ENCODE measurements at places on chromosomes 12 and 14.

DNA sequence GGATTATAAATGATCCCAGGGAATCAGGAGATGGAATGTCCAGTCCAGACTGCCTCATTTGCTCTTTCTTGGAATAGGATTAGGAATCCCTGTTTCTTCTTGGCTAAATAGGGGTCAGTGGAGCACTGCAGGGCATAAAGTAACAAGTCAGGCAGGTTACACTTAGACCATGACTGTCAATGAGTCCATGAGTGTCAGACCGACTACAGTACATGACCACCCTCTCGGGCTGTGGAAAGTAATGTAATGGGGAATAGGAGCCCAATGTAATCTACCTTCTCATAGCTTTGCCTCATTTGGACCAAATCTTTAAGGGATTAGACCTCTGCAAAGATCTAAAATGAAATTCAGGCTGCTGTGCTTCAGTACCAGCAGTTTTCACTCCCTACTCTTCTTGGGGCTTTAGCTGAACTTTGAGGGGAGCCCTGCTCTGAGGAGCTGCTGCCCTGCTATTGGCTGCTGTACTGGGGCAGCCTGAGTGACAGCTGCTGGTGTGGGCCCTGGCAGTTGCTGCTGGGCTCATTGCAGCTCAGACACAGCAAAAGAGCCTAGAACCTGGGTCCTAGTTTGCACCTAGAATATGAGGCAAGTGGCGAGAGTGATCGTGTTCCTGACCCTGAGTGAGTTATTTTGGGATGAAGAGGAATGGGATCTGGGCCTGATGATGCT, 62.2 kb upstream of the OR4E1 start:
- DNase-seq = no peak

DNA sequence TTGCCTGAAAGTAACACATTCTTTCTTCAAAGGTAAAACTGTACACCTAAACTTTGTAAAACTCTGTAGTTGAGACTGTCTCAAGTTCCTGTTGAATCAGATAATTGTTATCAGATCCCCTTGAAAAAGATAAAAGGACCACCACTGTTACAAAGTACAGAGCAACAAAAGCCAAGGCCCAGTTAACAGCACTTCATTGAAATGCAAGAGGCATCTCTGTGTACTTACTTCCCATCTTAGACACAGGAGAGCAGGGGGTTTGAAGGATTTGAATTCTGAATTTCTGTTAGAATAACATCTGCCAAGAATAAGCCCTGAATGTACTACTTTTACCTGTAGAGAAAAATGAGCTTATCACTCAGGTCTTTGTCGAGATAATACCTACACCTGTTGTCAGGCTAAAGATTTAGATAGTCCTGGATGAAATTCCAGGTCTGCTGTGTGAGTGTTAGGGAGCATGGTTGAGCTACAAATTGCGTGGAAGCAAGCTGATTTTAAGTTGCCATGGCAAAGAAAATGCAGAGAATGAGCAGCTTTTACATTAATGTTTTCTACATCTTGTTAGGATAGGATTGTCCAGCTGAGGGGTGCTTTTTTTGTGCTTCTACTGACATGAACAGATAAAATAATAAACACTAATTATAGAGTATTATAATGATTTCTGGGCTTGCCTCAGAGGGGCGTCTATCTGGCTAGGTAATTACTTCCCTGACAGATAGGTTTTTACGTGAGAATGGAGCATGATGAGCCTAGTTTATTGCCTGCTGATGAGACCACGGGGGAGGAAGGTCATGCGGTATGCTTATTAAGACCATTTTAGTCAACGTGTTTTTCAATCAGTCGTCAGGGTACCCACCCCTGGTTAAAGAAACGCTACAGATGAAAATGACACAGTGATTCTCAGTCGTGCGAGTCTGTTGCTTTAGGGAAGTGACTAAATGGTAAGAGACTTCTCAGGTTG, 309.2 kb downstream of the PAWR start:
- DNase-seq = no peak

- no peak for DNase-seq
Measured at GRCh38 chr14:72540836-72541235, 353.1 kb downstream of the DPF3 start.

DNA sequence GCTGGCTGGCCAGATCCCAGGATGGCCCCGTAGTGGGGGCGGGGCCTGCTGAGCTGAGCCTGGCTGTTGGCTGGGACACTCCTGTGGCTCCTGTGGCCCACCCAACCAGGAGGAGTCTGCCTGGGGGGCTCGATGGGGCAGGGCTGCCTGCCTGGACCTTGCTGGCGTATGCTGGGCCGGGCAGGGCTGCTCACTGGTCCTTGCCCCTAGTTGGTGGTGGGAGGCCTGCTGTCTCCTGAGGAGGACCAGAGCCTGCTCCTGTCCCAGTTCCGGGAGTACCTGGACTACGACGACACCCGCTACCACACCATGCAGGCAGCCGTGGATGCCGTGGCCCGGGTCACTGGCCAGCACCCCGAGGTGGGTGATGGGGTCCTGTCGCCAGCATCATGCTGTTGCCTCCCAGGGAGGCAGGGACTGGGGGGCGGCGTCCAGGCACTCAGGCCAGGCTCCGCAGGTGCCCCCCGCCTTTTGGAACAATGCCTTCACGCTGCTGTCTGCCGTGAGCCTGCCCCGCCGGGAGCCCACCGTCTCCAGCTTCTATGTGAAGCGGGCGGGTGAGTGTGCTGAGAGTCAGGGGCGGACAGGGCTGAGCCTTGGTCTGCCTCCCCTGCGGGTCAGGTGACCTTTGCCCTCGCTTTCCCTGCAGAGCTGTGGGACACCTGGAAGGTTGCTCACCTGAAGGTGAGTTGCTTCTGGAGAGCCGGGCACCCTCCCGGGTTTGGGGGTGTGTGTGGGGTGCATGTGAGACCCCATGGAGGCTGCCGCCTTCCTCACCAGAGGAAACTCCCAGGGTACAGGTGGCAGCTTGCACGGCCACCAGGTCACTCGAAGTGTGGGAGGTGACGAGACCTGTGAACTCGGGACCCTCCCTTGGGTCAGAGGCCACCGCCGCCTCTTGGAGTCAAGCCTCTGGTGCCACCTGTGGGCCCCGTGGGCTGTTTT, 3.4 kb downstream of the NOC4L start:
- DNase-seq = no peak

- no peak for DNase-seq
Measured at GRCh38 chr12:62313727-62314380, 53.6 kb downstream of the USP15 start.

GRCh38 chr14:88815980-88816379, 8.5 kb upstream of the TTC8 start:
- DNase-seq = no peak

DNA sequence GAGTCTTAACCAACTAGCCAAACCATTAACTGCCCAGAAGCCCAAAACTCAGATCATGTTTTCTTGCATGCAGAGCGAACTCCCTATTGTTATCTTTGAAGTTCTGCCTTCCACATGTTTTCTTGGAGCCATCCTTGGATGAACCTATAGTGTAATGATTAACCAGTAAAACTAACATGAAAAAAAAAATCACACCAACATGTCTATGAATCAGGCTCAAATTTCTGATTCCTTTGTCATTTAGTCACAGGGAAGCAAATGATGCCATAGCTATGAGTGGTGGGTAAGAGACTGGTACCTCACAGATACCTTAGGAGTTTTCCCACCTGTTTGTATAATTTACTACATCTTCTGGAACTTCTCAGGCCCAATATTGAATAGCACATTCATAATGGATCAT, 70.7 kb downstream of the PTPRO start:
- DNase-seq = no peak

DNA sequence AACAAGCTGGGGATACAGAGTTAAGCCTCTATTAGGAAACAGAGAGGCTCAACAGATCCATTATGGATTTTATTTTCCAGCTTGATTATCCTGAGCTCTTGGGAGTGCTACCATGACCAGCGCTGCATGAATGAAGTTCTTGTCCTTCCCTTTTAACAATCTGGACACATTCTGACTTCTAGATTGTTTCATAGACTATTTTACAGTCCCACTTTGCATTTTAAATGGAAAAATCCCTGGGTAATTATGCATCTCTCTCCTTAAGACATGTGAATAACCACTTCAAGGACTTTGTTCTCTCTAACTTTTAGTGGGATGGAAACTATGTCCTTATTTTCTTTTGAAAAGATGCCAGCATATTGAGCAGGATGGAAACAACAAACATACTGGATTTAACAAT, 2.0 kb downstream of the CCDC198 start:
- DNase-seq = no peak

GRCh38 chr12:130192642-130193345, 30.5 kb downstream of the FZD10 start:
- DNase-seq = peak; percentile 12

DNA sequence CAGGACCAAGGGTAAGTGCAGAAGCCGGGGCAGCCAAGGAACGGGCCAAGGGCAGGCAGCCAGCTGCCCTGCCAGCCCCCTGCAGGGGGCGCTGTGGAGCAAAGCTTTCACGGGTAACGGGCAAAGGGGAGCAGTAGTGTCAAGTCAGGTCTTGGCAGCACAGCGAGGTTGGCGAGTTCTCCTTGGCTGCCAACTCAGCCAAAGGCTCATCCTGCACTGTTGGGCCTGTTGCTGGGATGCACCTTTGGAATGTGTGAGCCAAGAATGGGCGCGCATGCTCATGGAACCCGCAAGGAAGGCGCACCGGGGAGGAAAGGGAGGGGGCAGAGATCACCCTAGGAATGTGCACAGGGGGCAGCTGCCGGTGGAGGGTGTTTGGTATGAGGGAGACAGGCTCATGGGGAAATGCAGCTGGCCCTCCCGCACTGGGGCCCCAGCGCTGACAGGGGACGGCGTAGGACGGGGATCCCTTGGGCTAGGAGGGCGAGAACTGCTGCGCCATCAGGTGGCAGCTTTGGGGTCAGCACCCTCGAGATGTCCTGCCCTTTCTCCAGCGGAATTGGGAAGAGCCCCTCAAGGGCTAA, 138.0 kb downstream of the ASCL4 start:
- DNase-seq = peak; percentile 16

GRCh38 chr14:103206836-103207387, 83.7 kb downstream of the TNFAIP2 start:
- no peak for DNase-seq

- DNase-seq = no peak
Measured at GRCh38 chr12:3580094-3580749, 89.2 kb downstream of the PRMT8 start.

- no peak for DNase-seq
Measured at GRCh38 chr12:64627771-64628170, 17.5 kb downstream of the RASSF3 start.

- peak; percentile 42 for DNase-seq
Measured at GRCh38 chr14:81990312-81990761, 456.7 kb upstream of the SEL1L start.

DNA sequence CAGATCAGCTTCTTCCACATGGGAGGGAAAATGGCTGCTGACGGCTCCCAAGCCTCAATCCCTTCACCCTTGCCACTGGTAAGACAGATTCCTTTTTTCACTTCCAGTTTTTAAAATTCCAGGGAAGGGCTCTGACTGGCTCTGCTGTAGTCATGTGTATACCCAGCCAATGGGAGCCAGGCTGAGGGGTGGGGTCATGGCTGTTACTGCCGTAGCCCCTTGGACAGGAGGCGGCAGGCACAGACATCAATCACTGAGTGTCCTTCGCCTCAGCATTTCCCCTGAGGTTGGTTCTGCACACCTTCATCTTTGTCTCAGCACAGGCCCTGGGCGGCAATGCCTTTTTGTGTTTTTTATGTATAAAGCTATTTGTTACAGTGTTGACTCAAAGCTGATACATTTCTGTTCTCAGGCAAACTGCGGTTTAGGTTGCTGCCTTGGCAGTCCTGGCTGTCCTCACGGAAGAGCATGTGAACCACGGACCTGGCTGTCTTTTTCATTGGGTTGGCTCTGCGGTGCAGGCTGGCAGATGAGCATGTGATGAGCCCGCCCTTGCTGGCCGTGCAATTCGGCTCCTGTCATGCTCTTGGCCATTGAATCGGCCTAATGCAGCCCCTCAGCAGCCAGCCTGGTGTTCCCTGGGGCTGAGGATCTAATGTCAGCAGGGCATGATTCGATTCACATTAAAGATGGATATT, 74.3 kb downstream of the PPM1A start:
- DNase-seq = no peak

DNA sequence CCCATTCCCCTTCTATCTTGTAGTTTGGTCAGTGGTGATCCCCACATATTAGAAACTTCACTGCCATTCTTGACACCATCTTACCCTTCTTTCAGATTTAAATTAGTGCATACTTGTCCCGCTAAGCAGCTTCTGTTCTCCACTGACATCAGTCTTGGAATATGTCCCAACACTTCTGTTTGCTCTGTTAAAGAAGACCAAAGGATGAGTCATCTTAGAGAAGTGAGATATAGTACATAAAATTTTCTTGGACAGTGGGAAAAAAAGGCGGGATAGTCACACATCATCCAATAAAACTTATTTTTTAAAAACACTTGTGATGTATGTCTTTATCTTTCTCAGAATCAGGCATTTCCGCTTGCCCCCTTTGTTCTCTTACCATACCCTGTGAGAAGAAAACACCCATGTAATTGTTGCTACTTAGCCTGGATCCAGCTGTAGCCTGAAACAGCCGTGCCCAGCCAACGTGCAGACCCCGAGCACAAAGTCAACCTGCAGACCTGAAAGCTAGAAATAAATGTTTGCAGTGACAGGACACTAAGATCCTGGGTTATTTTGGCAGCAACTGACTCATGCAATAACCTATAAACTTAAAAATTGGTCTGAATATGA, 100.1 kb upstream of the PDE3A start:
- no peak for DNase-seq

- DNase-seq = no peak
Measured at GRCh38 chr12:54561164-54561563, 11.8 kb downstream of the PDE1B start.

GRCh38 chr12:71392521-71393145, 47.0 kb upstream of the LGR5 start:
- DNase-seq = peak; percentile 78

- DNase-seq = no peak
Measured at GRCh38 chr12:14840616-14841015, 2.7 kb downstream of the ART4 start.

DNA sequence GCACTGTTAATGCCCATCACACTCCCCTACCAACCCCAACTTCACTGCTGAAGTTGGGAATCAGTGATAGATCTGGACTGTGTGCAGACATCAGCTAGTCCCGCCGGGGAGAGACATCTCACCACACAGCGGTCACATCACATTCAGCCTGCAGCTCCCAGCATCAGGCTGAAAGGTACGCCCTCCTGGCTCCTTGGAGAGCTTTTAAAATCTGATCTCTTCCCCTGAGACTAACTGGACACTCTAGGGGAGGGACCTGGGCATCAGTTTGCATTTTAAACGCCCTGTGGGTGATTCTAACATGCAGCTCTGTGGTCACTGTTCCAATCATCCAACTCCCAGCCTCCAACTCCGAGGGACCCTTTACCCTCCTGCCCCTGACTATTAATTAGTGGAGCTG, 58.4 kb downstream of the CCDC85C start:
- DNase-seq = no peak

DNA sequence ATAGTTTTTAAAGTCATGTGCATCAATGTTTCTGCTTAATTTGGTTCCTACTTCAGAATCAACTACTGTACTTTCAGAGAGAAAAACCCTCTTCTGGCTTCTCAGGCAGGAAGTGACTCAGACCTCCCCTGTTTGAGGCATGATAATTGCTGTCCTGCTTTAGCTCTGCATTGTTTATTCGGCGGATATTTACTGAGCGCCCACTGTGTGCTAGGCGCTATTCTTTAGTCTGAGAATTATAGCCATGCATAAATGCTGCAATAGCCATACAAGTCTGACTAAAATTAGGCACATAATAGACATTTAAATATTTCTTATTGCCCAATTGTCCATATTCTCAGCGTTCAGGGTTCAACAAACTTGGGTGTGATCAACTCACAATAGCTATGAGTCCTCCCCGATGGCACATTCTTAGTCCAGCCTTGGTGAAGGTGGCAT, 6.1 kb upstream of the AMIGO2 start:
- DNase-seq = peak; percentile 47

All from HT-29 (cell line).